ENCODE measurements at places on chromosomes 11 and 22.

- no peak for DNase-seq
These were observed 12.5 kb upstream of the MRPL16 start for GRCh38 chr11:59822989-59823566.

DNA sequence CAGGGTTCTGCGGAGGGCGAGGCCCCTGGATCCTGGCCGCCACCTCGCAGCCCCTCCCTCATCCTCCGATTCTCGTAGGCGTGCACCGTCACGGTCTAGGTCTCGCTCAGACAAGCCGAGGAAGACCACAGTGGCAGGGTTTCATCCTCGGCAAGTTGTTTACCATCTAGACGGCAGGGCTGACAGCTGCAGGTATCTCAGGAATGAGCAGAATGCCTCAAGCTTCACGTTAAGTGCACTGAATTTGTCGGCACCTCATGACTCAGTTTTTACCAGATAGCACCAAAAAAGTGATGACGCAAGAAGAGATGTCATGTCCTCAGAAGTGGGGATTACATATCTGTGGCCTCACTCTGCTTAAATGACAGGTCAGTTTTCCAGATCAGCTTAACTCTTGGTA is 35.1 kb downstream of the WT1 start:
- no peak for DNase-seq

- DNase-seq, result peak; percentile 38
These were observed 19.5 kb downstream of the IL17REL start for GRCh38 chr22:49992921-49993648.

DNA sequence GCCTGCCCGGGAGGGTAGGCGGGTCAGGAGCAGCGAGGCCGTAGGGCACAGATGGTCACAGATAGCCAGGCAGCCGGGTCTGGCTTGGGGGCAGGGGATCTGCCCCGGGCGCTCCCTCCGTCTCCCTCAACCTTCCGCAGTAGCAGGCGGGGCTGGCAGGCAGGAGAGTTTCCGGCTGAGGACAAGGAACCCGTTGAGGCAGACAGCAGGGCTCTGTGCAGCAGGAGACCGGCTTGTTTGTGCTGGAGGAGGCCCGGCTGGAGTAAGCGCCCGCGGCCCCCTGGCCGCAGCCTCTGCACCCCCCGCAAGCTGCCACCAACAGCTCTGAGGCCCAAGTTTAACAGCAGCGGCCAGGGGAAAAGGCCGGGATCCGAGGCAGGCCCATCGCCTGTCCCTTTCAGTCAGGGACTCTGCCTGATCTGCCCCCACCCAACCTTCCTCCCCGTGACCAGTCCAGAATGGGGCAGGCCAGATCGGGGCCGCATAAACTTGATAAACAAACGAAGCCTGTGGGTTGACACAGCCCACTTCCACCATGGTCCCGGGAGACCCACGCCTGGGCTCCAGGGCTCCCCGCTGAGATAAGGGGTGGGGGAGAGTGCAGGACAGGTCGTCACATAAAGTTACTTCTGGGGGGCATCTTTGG is 13.6 kb downstream of the SCARF2 start:
- peak; percentile 77 for DNase-seq

DNA sequence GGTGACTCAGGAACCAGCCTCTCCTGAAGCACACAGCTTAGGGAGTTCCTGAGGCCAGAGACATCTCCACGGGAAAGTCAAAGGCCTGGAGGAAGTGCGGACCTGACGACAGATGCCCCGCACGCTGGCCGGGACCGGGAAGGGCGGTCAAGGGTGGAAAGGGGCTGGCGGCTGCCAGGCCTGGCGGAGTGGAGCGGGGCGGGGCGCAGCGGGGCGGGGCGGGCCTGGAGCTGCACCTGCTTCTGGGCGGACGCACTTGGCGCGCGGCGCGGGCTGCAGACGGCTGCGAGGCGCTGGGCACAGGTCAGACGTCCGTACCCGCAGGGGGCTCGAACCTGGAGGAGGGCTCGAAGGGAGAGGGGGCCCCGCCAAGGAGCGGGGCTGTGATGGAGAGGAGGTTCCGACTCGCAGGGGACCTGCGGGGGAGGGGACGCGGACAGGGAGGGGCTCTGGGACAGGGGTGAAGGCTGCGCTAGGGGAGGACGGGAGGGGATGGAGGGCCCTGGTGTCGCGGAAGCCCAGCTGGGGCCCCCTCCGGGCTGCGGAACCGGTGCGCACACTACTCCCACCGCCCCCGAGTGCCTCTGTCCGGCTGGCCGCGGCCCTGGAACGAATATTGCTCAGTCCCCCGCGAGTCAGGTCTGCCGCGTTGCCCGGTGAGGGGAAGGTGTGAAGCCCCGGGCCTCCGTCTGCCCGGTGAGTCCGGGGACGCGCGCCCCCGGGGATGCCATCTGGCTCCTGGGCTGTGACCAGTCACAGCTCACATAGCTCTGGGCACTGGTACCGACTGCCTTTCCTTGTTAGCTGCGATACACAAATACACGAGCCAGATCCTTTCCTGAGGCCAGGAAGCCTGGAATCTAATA is at the start of gene TMEM45B:
Gene TMEM45B (plus strand): TSS at position 253 of the 866 bp plus-strand sequence. CDS start 36,635 bp downstream, outside the sequence.
- DNase-seq, result peak; percentile 46

DNA sequence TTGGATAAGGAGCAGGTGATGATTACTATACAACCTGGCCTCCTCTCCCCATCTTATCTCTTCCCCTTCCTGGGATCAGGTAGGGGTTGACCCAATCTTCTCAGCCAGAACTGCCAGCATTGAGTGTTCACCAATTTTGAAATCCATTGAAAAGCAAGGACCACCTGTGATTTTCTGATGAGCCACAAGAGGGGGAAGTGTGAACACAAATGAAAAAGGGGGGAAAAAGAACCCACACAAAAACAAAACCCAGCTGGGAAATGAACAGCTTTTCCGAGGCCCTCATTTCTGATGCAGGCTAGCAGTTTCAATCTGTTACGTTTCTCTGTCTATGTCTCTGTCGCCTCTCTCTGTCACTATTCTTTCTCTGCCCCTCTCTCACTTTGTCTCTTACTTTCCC is 161.9 kb downstream of the INSC start:
- DNase-seq, result no peak

DNA sequence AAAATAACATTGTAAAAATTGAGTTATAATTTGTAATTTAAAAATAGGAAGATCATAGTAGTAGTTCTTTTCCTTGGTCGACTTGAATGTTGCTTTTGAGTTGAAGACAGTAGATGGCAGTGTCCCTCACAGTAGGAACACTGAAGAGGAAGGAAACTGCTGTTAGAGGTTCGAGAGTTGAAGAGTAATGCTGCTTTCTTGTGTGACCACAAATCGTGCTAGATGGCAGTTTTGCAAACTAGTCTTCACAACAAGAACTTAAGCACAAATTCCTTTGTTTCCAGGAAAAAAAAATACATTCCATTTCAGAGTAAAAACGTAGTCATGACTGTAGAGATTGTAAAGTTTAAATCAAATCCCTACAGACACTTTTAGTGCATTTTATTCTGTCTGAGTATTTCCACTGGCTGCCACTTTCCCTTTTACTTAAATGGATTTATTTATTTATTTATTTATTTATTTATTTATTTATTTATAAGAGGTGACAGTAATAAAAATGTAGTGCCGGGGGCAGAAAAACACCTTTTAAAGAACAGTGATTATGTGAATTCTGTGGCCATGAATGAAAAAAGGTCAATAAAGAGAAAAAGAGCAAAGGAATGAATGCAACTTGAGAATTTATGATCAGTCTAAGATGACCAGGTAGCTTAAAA is 54.6 kb downstream of the SPECC1L start:
- no peak for DNase-seq

- peak; percentile 72 for DNase-seq
These were observed at the start of gene SHISA8 for GRCh38 chr22:41915035-41915785. Gene SHISA8, minus strand, starts transcription at chr22:41915074. Its CDS starts 407 bp downstream, at chr22:41914667.

DNA sequence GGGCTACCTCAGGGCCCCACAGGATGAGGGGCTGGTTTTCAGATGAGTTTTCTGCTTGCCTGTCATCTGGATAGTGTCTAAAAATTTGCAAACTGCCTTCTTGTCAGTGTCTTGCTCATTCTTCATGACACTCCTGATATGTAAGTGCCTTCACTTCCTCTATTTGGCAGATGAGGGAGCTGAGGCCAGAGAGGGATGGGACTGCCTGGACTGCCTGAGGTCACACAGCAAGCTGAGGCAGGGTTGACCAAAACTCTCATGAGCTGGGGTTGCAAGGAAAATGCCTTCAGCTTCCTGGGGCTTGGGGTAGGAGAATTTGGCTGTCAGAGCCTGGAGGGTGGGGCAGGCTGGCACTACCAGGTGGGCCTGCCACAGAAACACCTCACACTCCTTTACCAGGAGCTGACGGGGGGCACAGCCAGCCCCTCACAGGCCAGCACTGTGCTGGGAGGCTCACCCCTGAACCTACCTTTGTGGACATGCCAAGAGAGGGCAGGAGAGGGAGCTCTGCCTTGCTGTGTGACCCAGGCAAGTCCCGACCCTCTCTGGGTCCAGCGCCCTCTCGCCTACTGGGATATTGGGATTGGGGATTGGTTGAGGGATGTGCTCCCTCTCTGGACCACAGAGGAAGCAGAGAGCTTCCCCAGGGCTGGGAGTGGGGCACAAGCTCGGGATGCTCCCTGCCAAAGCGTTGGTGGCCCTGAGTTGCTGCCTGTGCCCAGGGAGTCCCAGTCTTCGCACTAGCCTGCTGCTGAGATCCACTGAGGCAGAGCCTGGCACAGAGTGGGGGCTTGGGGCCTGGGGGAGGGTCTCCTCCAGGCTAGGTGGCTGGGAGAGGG is 1.9 kb upstream of the P2RY6 start:
- DNase-seq, result peak; percentile 18

GRCh38 chr11:119316729-119317591 is at the start of gene MCAM:
Gene MCAM, minus strand, starts transcription at chr11:119317130. Its CDS starts 29 bp downstream, at chr11:119317101.
- DNase-seq, result peak; percentile 76

DNA sequence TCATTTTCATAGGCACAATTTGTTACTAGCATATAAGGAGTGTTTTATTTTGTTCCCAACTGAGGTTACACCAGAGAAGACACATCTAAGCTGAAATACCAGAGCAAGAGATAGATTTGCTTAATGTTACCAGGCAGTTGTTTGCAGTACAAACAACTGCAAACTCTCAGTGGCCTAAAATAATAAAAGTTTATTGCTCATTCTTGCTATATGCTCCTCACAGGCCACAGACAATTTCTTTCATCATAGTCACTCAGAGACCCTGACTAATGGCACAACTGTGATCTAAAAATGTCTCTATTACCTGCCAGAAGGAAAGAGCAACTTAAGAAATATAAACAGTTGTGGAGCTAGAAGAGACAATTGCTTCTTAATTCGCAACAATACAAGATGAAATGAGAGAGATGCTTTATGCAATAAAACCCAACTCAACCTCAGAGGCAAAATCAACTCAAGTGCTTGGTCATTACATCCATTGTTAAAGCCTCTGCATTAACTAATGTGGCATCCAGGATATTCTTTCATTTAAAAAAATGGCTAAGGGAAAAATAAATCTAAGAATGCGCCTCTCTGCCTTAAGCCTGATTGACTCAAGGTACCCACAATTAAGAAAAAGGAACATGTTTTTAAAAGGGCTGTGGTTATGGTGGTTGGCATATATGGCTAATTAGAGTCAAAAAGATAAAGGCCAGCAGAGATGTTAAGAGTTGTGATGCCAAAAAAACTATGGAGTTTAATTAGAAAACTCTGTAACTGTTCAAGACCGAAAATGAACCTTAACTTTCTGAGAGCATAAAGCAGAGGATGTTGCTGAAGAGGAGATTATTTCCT is 103.7 kb downstream of the CD44 start:
- no peak for DNase-seq

- no peak for DNase-seq
These were observed 78.9 kb upstream of the POU2AF2 start for GRCh38 chr11:111166598-111166997.

DNA sequence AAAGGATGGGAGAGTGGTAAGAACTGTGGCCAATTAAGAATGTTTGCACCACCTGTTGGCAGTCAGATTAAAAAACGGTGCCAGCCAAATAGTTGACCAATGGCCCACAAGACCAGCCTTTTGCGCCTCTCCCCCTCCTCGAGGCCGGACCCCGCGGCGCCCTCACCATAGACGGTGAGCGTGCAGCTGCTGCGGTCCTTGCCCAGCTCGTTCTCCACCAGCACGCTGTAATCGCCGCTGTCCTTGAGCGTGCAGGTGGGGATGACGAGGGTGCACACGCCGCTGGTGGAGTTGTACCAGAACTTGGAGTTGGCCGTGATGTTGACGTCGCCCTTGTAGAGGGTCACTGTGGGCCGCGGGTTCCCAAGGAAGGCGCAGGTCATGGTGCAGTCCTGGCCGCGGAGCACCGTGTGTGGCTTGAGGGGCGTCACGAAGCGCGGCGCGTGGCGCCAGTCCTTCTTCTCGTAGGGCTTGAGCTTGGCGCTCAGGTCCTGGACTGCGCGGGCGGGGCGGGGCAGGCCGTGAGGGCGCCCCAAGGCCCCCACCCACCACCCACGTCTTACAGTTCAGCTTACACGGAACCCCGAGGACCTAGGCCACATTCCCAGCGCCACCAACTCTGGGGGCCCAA is 7.2 kb downstream of the TMEM86A start:
- DNase-seq, result peak; percentile 64

- DNase-seq, result peak; percentile 67
These were observed 46.9 kb downstream of the C11orf96 start for GRCh38 chr11:43989162-43989981.

DNA sequence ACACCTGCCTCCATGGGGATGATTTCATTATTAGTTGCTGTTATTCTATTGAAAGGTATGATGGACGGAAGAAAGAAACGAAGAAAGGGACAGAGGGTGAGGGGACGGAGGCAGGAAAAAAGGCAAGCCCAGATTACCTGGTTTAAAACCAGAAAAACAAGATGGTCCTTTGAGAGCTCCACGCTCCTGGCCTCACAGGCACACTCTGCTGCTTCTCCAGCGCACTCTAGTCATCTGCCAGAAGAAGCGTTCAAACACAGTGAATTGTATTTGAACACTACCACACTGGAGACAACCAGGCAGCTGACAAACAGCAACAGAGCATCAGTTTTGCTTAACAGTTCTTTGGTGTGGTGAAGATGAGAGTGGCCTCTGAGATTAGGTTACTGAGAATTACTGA is 216.9 kb downstream of the CADM1 start:
- no peak for DNase-seq

DNA sequence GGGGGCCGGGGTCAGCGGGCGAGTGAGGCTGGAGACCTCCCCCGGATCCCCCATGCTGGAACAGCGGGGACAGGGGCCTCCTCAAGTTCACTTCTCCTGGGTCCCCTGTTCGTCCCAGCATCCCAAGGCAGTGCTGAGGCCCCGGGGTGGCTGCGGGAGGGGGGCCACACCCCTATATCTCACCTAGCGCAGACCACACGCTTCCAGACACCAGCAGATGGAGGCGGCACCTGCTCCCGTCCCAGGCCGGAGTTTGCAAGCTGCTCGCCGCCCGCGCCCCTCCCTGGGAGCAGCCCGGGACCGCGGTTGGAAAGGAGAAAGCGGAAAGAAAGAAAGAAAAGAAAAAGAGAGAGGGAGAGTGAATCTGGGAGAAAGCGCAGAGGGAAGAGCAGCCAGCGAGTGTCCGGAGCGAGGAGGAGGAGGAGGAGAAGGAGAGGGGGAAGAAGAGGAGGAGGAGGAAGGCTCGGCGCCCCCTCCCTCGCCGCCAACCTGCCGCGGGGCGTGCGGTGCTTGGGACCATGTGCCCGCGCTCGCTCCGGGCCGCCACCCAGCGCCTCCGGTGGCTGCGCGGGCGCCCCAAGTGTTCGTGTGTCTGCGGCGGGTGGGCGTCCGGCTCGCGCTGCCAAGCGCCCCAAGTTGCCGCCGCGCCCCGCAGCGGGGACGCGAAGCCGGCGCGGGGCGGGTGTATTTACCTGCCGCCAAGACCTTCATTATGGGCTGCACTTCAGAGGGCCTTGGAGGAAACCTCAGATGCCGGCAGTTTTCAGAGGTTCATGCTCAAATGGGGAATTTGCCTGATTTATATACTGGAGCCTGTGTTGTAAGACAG is at the start of gene LIF:
Gene LIF (minus strand): TSS at position 775 of the 829 bp plus-strand sequence. CDS start 64 bp downstream, at position 711.
- no peak for DNase-seq

GRCh38 chr11:86624366-86624765 is 48.0 kb downstream of the ME3 start:
- DNase-seq, result no peak

- DNase-seq, result no peak
These were observed 537.1 kb downstream of the INSC start for GRCh38 chr11:15651816-15652215.

Measured in right forelimb (tissue), 1 donor.